ENCODE measurements at places on chromosomes 6 and 20.

DNA sequence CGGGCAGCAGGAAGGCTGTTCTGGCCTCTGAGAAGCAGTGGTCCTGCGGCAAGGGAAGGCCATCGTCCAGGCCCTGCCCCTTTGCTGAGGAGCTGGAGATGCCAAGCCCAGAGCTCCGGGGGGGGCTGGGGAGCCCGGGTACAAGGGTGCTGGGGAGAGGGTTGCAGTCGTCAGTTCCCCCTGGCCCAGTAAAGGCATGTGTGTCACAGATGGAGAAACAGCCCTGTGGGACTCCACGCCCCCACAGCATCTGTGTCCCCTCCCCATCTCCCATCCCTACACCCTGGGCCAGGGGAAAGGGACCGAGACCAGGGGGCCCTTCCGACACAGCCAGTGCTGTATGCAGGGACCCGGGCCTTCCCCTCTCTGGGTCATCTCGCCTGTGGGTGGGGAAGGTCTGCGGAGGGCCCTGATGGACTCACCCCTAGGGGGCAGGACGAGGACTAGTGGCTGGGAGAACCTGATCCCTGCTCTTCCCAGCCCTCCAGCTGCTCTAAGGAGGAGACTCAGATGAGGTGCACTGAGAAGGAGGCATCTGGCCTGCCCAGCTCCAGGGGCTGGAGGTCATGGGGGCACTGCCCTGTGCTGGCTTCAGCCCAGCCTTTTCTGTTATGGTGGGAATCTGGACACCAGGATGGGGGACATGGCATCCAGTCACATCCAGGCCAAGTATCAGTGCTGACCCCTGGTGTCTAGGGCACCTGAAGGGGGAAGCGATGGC is 609 bp downstream of the MYL9 start:
- DNase-seq, result no peak

GRCh38 chr20:40323361-40323794 is 365.7 kb downstream of the MAFB start:
- DNase-seq, result no peak

DNA sequence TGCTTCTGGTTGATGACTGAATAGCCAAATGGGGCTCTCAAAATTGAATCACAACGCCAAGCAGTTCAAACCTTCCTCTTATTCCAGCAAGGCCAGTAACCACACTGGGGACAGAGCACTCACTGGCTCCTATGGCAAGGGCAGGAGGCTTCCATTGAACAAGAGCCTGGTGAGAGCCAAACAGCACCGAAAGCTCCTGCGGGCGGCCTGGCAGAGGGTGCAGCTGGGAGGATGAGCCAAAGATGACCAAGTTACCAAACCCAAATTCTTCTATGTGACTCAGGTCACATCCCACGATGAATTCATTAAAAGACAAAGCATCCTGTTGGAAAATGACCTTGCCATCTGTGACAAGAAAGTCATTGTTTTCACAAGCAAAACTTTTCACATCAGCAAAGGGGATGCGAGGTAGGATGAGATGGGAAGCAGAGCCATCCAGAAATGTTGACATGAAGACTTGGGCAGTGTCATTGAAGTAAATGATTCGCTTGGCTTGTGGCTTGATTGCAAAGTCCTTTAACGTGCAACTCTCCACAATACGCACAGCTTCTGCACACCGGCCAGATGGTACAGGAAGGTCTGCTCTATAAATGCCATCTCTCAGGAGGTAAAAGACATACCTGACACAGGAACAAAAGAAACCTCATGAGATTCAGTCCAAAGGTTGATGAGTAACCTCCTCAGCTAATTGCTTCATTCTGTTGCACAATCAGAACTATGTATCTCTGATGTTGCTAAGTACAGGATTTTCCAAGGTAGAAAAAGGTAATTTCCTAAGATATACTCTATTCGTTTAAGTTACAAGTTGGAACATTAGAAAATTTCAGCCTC is 36.3 kb downstream of the ROS1 start:
- no peak for DNase-seq

DNA sequence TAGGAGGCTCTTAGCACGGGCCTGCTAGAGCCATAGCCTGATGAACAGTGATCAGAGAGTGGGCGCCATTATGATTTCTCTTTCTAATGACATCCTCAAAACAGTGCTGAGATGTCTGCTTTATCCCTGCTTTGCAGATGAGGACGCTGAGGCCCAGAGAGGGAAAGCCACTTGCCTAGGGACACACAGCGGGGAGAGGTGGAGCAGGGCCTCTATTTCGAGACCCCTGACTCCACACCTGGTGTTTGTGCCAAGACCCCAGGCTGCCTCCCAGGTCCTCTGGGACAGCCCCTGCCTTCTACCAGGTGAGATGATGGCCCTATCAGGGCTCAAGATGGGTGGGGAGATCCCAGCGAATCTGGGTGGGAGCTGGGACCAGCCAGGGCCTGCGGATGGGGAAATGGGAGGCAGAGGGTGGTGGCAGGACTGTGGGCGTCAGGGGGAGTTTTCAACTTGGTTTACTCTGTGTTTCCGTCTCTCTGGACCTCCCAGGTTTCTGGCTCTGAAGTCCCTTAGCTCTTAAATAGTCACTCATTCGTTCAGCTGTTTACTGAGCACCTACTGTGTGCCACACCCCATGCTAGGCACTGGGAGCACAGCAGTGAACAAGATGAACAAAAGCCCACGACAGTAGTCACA is 36.7 kb downstream of the SRC start:
- no peak for DNase-seq

GRCh38 chr20:1469925-1470571 is 3.4 kb upstream of the NSFL1C start:
- no peak for DNase-seq

- DNase-seq, result no peak
These were observed 67.8 kb upstream of the RALY start for GRCh38 chr20:33925867-33926266.

- no peak for DNase-seq
These were observed 100.5 kb upstream of the SASH1 start for GRCh38 chr6:148242180-148242579.

DNA sequence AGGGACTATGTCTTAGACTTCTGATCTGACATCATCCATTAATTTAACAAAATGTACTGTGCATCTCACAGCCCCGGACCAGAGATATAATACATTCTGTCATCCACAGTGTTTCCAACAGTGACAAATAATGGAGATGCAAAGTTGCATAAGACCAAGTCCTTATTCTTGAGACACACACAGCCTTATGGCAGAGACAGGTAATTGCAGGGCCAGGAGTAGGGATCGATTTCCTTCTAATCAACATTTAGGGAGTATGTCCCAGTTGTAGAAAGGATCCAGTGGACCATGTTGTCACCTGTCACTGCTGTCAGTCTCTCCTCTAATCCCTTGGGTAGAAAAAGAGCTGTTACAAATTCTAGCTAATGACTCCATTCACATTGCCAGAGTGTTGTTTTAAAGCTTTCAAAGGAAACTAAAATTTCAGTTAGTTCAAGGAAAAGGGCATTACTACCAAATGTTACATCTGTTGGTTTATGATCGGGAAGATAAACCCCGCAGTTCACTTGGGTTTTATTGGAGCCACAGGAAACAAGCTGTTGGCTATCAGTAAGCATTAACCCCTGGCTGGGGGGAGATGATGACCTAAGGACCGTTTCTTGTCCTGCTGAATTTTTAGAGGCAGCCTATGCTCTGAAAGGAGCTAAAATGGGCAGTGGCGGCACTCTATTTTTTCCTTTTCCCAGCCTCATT is 111.4 kb upstream of the ATXN1 start:
- no peak for DNase-seq

GRCh38 chr6:20455251-20455940 is 53.7 kb downstream of the E2F3 start:
- no peak for DNase-seq

DNA sequence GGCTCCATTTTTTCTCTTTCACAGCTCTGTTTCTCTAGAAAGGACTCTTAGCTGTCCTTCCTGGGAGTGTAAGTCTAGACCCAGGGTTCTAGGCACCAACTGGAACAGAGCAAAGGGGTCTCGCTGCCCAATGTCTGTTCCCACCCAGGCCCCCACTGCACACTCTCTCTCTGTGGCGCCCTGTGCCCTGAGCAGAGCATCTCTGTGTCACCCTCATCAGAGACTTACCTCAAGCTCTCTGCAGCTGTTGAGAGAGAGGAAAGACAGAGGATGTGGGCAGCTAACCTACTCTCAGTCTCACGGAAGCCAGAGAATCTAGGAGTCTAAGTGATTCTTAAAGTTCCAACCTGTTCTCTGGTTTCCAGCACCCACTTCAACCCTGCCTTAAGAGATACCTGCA is 9.5 kb downstream of the NCR2 start:
- DNase-seq, result no peak

GRCh38 chr6:135233686-135234491 is 52.8 kb downstream of the MYB start:
- DNase-seq, result no peak

DNA sequence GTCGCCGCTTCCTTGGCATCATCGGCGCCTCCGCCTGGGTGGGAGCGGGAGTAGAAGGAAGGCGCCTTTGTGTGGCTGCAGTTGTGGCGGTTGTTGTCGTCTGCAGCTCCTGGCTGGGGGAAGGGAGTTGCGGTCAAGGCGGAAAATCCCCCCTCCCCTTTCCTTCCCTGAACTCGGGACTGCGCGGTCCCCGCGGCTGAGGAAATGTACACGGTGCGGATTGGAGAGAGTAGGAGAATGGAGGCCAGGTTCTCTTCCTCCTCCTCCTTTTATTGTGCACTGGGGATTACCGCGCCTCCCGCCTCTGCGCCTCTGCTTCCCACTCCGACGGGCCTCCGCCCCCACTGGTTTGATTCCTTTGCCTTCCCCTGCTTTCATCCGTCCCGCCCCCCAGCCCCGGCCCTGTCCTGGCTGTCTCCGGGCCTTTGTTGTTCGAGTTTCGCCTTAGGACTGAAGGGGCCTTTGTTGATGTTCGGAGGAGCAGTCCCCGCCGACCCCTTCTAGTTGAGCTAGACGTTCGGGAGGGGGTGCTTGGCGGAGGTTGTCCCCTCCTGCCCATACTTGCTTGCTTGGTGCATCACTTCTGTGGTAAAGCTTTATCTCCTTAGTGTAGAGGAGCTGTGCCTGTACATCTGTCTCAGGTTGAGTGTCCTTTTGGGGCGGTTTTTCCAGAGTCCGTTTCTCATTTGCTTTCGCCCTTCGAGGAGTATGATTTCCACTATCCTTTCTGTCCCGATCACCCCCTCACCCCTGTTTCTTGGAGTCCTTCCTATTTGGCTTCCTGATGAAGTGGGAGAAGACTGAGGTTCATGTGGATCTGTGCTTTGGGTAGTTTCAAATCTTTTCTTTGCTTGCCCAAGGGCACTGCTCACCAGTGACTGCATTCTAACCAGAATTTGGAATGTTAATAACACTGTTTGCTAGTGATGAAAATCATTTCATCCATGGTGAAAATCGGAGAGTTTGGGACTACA is 764 bp downstream of the ZNF292 start:
- peak; percentile 42 for DNase-seq

GRCh38 chr20:18916886-18917750 is 103.5 kb downstream of the SCP2D1 start:
- no peak for DNase-seq

DNA sequence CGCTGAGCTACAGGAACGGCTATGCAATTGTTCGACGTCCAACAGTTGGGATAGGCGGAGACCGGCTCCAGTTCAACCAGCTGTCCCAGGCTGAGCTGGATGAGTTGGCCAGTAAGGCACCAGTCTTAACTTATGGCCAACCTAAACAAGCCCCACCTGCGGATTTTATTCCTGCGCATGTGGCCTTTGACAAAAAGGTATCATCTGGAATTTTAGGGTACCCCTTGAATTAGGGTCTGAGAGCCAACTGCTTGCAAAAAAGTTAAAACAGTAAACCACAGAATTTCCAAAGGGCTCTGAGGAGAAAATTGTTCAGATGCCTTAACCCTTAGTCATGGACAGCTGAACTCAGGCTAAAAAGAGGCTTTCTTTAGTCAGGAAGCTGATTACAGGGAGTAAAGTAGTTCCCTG is 3.8 kb downstream of the EFHC1 start:
- no peak for DNase-seq

GRCh38 chr6:56959094-56959493 is 4.2 kb downstream of the BEND6 start:
- no peak for DNase-seq

- no peak for DNase-seq
These were observed 296.9 kb downstream of the HIVEP2 start for GRCh38 chr6:142648036-142648451.

- no peak for DNase-seq
These were observed 23.9 kb upstream of the SMIM13 start for GRCh38 chr6:11069760-11070159.

DNA sequence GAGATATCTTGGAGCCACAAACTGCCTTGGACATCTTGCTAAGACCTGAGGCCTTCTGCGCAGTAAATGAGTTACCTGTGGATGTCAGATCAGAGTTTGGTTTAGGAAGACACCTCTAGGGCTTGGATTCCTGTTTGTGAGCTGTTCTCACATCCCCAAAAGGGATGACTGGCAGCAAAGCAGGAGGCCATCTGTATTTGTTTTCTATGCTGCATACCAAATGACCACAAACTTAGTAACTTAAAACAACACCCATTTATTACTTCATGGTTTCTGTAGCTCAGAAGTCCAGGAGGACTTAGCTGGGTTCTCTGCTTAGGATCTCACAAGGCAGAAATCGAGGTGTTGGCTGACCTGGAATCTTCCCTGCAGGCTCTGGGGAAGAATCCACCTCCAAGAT is 116.7 kb downstream of the UNC5CL start:
- DNase-seq, result no peak

GRCh38 chr20:32888636-32889035 is 29.9 kb downstream of the EFCAB8 start:
- no peak for DNase-seq

GRCh38 chr6:143510991-143511891 is at the start of gene FUCA2:
Gene FUCA2, minus strand, starts transcription at chr6:143511720. Its CDS starts 86 bp downstream, at chr6:143511634.
- peak; percentile 62 for DNase-seq

DNA sequence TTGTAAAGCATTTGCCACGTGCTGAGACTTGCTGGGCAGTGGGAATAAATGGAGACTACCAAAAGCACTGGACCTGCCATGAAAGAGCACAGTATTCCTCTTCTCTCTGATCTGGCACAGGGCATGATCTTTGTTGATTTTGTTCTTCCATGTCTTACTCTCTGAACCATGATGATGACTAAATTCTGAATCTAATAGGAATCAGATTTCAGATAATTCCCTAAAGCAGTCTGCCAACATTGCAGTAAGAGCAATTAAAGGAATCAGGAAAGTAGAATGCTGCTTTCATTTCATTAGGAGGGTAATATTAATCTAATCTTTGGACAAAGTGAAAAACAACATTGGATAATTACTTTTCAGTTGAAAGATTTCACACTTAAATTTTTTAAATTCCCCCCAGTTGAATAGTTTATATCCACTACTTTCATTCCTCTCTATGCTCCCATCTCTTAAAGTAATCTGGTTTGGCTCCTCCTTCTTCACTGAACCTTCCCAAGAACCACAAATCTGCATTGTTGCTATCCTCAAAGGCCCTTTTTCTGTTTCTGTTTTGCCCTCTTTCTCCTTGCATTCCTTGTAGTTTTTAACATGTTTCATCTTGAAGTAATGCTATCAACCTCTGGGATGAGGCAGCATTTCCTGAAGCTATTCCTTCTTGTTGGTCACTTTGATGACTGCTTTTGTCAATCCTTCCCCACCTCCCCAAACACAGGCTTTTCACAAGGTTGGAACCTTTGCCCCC is 243.2 kb upstream of the TENT5A start:
- DNase-seq, result no peak

DNA sequence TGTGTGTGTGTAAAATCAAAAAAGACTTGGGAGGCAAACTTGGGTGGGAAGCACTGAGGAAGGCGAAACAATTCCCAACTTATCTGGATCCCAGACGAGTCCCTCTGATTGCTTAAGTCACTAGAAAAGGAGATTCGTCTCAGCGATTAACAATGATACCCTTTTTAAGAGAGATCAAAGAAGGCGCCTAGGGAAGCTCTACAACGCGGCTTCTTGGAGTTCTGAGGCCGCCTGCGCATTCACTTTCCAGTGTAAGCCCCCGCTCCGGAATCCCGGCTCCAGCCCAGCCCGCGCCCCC is 8.7 kb upstream of the TBX18 start:
- DNase-seq, result no peak
